ENCODE measurements at places on chromosomes 7 and 10.

GRCh38 chr7:101166648-101166908 lies 1.2 kb upstream of the VGF start:
- no peak for DNase-seq

DNA sequence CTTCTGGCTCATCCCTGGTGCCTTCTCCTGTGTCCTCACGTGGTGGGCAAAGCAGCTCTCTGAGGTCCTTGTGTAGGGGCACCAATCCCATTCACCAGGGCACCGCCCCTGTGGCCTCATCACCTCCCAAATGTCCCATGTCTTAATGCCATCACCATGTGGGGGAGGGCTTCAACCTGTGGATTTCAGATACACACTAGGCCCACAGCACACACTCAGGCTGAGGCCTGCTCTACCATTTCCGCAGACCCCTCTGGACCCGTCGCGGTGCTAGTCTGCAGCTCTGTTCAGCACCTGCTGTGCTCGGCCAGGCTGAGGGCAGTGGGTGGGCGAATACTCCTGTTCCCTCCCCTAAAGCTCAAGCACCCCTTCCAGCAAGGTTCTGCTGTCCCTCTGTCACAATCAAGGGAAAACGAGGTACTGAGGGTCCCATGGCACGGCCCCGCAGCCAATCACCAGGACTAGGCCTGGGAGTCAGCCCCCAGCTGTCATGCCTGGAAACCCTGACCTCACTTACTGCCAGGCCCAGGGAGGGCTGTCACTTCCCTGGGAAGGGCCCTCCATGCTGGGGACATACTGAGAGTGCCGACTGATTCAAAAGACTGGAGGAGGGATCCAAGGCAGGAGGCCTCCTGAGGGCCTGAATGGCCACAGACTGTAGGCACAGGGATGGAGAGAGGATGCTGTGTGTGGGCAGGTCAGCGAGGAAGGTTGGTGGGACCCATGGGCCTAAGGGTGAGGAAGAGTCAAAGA lies 123.8 kb upstream of the RET start:
- no peak for DNase-seq

DNA sequence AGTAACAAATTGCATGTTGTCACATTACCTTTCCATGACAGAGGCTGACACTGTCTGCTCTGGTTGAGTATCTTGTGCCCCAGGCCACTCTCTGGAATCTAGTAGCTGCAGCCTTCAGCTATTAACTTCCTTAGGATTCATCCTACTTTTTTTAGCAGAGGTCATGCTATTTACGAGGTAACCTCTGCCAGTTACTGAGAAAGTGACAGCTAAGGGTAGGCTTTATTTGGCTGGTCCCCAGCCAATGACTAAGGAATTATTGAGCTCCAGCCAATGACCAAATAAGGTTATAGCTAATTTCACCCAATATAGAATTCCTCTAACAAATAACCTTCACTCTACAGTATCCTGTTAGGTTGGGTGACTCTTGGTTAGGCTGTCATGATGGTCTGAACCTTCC lies 1361.7 kb downstream of the XPNPEP1 start:
- DNase-seq = no peak

DNA sequence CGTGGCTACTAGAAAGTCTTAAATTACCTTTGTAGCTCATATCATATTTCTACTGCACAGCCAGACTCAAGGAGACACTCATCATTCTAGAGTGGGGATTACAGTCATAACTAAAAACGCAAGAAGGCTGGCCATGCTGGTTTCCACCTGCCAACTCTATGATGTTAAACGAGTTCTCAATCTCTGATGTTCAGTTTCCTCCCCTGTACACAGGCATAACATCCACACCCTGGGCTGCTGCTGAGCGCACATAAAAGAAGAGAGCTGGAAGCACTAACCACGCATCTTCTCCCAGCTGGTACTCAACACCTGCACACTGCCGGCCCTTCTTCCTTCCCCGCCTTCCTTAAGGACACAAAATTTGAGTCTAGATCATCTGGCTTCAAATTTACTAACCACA lies 60.5 kb downstream of the SORBS1 start:
- DNase-seq = no peak

DNA sequence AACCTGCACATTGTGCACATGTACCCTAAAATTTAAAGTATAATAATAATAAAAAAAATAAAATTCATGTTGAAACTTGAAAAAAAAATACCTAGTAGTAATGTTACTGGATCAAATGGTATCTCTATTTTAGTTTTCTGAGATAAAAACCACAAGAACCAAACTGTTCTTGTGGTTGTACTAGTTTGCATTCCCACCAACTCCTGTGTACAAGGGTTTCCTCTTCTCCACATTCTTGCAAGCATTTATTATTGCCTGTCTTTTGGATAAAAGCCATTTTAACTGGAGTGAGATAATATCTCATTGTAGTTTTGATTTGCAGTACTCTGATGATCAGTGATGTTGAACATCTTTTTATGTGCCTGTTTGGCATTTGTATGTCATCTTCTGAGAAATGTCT lies 177.7 kb downstream of the KIF20B start:
- no peak for DNase-seq

DNA sequence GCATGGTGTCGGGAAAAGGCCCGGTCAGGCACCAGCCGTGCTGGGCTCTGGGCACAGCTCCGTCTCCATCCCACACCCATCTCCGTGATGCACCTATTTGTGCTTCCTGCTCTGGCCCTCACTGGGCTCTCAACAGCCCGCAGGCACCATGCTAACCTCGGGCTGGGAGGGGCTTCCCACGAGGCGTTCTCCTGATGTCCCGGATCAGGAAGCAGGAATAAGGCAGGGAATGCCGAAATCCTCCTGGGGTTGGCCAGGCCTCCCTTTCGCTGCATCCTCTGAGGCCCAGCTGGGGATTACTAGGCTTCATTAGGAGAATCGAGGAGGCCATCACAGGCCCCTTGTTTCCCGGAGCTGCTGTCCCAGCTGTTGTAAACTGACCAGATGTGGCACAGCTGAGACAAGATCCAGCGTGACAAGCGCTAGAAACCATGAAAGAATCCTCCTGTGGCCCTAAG lies 72.0 kb downstream of the FAM53B start:
- DNase-seq = no peak

GRCh38 chr7:47525066-47525623 lies 56.8 kb downstream of the TNS3 start:
- no peak for DNase-seq

- no peak for DNase-seq
Observed at GRCh38 chr10:48765039-48765438, 80.4 kb downstream of the WDFY4 start.

DNA sequence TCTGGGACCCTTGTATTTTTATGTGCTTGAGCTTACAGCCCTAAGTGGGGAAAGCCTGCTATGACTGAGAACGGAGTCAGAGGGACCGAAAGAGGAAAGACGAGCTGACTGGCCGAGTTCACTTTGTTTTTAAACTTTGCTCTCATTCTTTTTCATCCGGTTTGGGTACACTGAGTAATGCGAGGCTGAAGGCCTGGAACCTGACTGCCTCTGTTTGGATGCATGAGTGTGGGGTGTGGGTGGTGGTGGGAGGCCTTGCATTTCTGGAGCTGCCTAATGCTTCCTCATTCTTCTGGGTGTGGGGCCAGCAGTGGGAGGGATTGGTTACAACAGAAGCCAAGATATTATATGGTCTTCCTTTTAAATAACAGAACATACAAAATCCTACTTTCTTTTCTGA lies 155.5 kb downstream of the BUB3 start:
- no peak for DNase-seq

DNA sequence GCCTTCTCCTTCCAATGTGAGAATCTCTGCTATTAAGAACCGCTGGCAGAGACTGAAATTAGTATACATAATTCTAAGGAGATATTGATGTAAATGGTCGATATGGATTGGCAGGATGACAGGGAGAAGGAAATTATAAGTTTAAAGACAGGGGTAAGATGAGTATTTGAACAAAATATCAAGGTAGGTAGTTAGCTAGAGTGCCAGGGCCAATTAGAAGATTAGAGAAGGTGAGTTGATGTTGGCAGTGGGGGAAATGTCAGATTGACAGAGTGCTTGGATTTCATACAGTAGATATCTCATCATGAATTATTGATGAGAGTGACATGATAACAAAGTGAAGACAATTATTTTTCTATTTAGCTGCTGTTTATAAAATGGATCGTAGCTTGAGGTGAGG lies 74.1 kb downstream of the BTRC start:
- DNase-seq = no peak

- DNase-seq = no peak
Observed at GRCh38 chr7:28432105-28432504, 19.8 kb downstream of the CREB5 start.

GRCh38 chr7:29289156-29290021 lies 94.8 kb downstream of the CHN2 start:
- peak; percentile 46 for DNase-seq

DNA sequence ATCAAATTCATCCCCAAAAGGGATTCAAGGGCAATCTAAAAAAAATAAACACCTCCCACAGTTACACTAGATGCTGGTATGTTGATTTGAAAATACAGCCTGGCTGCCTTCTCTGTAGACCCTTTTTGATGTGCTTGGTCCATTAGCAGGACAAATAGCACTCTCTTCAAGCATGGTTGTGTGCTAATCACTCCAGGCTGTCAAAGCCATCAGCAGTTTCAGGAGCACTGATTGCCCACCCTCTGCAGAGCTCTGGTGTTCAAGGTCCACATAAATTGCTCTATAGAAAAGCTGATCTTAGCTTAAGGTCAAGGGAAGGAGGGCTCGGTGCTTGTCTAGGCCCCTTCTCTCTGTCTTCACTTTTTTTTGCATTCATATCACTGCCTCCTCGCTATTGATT lies 35.4 kb downstream of the PRR15 start:
- no peak for DNase-seq

DNA sequence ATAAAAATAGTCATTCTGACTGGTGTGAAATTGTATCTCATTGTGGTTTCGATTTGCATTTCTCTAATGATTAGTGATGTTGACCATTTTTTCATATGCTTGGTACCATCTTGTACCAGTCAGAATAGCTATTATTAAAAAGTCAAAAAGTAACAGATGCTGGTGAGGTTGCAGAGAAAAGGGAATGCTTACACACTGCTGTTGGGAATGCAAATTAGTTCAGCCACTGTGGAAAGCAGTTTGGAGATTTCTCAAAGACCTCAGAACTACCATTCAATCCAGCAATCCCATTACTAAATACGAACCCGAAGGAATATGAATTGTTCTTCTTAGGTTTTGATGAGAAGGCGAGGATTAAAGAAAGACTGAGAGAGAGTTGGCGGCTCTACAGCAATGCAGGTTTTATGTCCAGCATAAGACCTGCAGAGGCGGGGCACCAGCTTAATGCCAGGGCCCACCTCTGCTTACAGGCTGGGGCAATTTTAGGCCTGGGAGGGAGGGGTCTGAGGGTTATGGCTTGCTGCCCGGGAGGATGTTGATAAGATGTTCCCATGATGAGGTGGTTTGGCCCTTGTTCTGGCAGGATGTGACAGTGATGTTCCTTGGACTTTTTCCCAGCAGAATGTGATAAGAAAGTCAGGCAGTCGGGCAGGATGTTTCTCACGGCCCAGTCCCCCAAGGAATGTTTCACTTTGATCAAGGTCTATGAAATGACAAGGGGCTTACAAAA lies 74.4 kb downstream of the MEST start:
- no peak for DNase-seq

GRCh38 chr7:134737566-134738345 lies 41.7 kb upstream of the CALD1 start:
- no peak for DNase-seq

Data from NCI-H1048 (cell line).